Renal cortical epithelial cell (primary cell): ENCODE measurements at places on chromosomes 13 and 19.
A peak's percentile ranks its signal among the peaks of the same experiment; 100 is the strongest.

GRCh38 chr13:23770973-23771372 is 118.2 kb downstream of the MIPEP start:
- DNase-seq: no peak

DNA sequence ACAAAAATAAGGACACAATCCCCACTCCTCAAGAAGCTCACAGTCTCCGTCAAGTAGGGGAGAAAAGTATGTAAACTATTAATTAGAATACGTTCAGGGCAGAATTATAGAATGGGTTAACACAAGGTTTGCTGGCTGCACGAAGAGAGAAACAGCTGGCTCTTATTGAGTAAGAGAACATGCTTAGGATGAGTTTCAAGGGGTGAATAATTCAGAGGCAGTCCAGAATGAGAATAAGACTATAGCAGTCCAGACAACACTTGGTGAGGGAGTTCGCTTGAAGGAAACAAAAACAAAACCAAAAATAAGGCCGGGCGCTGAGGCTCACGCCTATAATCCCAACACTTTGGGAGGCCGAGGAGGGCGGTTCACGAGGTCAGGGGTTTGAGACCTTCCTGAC is 61.9 kb downstream of the THSD1 start:
- no peak for DNase-seq

- DNase-seq: no peak
These were observed 15.3 kb downstream of the GATAD2A start for GRCh38 chr19:19420570-19421298.

DNA sequence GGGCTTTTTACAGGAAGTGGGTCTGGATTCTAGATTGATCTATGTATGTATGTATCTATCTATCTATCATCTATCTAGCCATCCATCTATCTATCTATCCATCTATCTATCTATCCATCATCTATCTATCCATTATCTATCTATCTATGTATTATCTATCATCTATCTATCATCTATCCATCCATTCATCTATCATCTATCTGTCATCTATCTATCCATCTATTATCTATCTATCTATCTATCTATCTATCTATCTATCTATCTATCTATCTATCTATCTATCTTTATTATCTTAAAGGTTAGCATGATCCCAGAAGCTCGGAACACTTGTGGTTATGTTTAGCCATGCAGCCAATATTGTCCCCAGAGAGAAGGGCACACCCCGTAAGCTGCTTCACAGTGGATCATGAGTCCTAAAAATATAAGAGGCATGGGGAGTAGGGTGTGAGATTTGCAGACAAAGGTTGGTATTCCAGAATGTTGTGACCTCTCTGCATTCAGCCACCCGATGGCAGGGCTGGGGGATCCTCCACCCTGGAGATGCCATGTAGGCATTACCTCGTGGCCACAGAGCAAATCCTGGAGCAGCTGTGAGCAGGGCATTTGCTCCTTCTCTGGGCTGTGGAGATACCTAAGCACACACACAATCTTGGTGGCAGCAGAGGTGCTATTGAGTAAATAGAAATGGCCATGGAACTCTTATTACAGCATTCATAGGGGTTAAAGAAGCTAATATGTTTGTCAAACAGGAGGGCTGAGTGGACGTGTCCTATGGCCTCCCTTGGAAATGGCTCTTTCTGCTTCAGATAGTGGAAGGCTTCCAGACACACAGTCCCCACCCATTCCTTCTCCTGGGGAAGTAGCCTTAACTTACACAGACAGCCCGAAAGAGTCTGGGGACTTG is 310.0 kb upstream of the TSHZ3 start:
- no peak for DNase-seq

DNA sequence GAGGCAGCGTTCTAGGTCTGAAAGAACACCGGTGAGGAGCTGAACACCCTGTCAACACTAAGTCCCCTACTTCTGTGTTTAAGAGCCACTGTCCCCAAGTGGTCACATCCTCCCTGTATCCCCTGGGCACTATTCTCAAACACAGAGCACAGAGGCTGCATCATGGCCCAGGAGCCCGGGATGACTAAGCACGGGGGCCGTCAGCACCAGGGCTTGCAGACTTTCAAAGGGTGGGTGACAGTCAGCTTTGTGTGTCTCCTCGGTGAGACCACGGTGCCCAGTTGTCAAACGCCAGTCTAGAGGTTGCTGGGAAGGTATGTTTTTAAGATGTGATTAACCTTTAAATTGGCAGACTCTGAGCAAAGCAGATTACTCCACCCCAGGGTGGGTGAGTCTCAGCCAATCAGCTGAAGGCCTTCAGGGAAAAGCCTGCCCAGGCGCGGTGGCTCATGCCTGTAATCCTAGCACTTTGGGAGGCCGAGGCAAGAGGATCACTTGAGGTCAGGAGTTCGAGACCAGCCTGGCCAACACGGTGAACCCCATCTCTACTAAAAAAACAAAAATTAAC is 8.0 kb downstream of the MAP2K2 start:
- DNase-seq: no peak

- DNase-seq: no peak
These were observed 6.9 kb downstream of the B3GNT8 start for GRCh38 chr19:41420101-41420880.

- DNase-seq: no peak
These were observed 49.1 kb downstream of the MZT1 start for GRCh38 chr13:72678312-72678711.

DNA sequence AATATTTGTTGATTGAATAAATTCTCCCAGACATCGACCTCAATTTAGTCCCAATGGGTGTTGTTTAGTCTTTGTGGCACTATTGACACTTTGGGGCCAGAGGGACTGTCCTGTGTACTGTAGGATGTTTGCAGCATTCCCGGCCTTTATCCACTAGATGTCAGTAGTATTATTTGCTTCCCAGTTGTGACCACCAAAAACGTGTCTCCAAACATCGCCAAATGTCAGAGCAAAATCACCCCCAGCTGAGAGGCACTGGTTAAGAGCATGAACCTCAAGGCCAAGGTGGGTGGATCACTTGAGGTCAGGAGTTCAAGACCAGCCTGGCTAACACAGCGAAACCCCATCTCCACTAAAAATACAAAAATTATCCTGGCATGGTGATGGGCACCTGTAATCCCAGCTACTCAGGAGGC is 15.4 kb downstream of the NLRP12 start:
- no peak for DNase-seq

- no peak for DNase-seq
These were observed 29.9 kb downstream of the SERP2 start for GRCh38 chr13:44403461-44404056.

GRCh38 chr13:49586717-49587116 is 1.4 kb upstream of the RCBTB1 start:
- no peak for DNase-seq

- no peak for DNase-seq
These were observed 13.5 kb downstream of the ARL11 start for GRCh38 chr13:49641801-49642291.

DNA sequence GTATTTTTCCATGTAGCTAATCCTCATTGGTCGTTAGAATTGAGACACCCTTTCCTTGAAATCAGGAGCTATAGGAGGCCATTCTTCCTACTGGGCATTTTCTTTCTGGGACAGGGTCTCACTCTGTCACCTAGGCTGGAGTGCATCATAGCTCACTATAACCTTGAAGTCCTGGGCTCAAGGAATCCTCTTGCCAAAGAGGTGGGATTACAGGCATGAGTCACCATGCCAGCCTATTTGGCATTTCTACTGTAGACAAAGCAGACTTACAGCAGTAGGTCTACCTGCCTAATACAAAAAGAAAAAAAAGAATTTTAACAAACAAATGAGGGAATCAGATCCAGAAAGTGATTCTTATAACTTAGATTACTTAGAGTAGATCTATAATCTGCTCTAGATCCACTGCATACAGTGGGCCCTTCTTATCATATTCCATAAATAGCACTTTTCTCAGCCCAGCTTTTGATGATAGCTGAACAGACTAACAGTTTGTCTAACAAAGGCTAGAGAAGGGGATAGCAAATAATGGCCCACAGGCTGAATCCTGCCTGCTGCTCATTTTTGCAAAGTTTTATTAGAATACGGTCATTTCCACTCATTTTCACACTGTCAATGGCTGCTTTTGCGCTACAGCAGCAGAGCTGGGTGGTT is 36.7 kb upstream of the USPL1 start:
- peak; percentile 80 for DNase-seq

GRCh38 chr19:20079476-20079875 is 1.7 kb downstream of the ZNF90 start:
- peak; percentile 25 for DNase-seq

GRCh38 chr19:56258272-56258671 is 14.3 kb upstream of the EDDM13 start:
- no peak for DNase-seq

DNA sequence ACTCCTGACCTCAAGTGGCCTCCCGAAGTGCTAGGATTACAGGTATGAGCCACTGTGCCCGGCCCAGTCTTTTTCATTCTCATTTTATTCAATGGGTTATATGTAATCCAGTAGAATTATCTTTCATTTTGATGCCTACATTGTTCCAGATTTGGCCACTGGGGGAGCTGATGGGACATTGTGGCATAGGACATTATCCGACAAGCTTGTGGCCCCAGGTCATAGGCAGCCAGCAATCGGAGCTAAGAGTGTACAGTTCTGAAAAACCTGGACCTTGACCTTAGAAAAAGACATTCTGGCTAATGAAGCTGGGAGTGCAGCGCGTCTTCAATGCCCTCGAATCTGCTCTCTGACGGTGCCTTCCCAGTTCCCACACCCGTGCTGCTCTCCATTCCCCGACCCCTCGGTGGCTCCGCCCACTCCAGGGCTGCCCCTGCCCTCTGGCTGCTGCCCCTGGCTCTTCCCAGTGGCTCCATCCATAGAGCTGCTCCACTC is 108.7 kb downstream of the TEX29 start:
- peak; percentile 17 for DNase-seq

- peak; percentile 98 for DNase-seq
These were observed 1.9 kb upstream of the ITM2B start for GRCh38 chr13:48231080-48231479.

DNA sequence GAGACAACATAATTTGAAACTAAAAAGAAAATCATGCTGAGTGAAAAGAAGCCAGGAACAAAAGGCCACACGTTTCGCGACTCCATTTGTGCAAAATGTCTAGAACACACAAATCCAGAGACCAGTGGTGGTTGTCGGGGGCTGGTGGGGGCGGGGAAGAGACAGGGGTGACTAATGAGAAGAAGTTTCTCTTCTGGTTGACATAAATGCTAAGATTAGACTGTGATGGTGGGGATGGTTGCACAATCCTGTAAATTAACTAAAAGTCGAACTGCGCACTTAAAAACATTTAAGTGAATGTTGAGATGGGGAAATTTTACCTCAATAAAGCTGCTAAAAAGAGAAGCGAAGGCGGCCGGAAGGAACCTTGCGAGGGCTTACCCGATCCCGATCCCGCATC is 7.1 kb downstream of the AKAP8 start:
- DNase-seq: no peak

DNA sequence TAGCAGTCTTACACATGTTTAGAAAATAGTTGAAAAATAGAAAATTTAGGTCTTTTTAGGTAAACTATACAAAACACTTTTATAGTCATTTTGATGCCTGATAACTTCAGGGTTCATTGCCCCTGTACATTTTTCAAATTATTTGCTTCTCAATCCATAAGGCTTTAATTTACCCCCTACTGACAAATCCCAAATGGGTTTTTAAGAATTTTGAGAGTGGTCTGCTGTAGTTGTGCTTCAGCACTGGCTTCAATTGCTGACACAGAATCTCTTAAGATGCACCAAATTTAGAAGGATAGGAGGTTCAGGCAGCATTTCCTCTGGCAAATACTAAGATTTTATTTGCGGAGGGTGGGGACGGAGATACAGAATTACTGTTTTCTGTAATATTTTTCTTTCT is 89.4 kb downstream of the PCCA start:
- no peak for DNase-seq

- DNase-seq: no peak
These were observed 87.1 kb downstream of the ATP11A start for GRCh38 chr13:112776971-112777370.

DNA sequence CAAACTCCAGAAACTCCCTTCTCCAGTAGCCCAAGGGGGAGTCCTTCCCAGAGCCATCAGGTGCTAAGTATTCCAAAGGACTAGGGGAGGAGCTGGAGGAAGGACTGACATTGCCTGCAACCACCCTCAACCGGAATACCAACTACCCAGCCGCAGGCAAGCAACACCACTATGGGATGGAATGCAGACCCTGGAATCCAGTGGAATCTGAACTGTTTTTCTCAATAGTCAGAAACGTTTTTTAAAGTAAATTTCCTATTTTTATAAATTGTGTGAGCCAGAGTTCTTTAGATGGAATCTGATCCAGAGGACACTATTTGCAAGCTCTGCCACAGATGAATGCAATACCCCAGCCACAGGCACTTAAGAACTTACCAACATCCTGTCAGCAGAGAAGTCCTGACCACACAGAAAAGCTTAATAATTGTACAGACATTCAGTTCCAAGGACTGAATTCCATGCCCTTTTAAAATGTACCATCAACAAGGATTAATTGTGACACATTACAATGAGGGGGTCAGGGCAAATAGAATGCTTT is 92.1 kb downstream of the USP12 start:
- peak; percentile 99 for DNase-seq

DNA sequence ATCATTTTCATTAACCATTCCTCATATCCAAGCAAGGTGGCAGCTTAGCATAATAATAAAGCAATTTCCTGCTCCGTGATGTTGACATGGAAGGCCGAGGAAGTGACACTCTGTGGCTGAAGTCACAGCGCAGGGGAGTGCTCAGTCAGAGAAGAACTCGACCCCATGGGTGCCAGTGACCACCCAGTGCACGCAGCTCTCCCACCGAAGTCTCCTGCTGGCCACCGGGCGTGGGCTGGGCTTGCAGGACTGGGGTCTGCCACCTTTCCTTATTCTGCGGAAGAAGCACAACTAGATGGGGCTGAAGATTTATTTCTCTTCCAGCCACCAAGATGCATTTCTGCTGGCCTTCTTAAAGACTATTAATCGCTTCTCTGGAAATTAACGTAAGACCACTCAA is 132.1 kb upstream of the SPACA7 start:
- no peak for DNase-seq

GRCh38 chr19:12652219-12652618 is 14.3 kb downstream of the MAN2B1 start:
- DNase-seq: no peak

- no peak for DNase-seq
These were observed 4.8 kb downstream of the ZNF304 start for GRCh38 chr19:57355916-57356315.

DNA sequence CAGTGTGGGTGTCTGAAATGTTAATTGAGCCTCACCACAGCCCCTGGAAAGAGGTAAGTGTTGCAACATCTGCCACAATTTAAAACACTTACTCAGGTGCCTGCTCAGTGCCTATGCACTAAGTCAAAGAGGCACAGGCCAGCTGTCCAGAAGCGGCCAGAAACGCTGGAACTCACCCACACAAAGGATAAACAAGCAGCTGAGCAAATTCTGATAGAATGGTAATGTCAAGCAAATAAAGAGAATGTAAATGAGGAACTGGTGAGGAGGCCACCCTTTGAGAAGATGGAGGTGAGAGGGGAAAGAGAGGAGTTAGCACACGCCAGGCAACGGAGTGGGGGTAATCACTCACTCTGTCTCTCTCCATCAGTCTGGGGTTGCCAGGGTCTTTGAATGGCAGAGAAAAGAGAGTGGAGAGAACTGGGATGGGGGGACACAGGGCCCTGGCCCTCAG is 67.7 kb upstream of the SERP2 start:
- peak; percentile 89 for DNase-seq
